ENCODE measurements at places on chromosomes 6 and 20.
A peak's percentile ranks its signal among the peaks of the same experiment; 100 is the strongest.

- DNase-seq, result no peak
Observed at GRCh38 chr6:18326001-18326400, 61.1 kb upstream of the RNF144B start.

GRCh38 chr20:11972478-11972877 lies 54.8 kb downstream of the BTBD3 start:
- DNase-seq, result no peak

- peak; percentile 74 for DNase-seq
Observed at GRCh38 chr6:87066449-87067333, 28.2 kb downstream of the CGA start.

DNA sequence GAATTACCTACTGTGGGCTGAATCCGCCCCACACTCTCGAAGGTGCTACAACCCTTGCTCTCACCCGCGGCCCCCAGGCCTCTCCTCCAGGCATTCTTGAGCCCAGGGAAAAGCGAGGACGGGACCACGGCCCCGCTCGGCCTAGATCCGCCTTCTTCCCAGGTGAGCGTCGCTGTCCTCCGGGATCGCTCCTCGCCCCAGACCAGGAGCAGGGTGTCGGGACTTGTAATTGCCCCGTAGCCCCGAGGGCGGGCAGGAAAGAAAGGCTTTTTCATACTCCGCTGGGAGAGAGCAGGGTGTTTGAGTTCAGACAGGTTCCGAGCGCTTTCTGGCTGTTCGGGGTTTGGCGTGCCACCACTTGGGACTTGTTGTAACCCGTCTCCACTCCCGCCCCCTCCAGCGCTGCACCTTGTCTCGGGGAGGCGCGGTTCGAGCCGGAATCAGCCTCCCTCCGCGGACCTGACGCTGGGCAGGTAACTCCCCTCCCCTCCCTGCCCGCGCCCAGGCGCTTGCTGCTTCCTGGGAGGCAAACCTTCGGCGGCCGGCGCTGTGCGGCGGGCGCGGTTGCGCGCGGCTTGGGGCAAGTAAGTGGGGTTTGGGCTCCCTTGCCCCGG lies at the start of gene FAM83B:
FAM83B (plus strand) TSS at position 529 of the 614 bp plus-strand sequence. CDS start 23,476 bp downstream, outside the sequence.
- DNase-seq, result no peak

DNA sequence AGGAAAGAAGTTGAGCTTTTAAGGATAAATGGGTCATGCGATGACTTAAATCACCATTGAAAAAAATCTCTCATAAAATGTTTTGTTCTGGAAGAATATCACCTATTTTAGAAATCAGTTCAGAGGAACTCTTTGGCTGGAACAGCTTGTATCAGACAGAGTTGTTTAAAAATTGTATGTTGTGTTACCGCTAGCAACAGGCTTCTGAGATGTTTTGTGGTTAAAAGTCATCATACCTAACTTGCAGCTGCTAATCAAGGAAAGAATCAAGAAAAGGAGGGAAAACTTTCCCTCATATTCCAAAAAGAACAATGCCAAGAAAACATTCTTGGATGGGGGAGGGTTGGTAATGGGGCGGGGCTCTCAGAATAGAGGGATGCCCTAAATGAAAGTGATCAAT lies 220.7 kb upstream of the CITED2 start:
- DNase-seq, result no peak

DNA sequence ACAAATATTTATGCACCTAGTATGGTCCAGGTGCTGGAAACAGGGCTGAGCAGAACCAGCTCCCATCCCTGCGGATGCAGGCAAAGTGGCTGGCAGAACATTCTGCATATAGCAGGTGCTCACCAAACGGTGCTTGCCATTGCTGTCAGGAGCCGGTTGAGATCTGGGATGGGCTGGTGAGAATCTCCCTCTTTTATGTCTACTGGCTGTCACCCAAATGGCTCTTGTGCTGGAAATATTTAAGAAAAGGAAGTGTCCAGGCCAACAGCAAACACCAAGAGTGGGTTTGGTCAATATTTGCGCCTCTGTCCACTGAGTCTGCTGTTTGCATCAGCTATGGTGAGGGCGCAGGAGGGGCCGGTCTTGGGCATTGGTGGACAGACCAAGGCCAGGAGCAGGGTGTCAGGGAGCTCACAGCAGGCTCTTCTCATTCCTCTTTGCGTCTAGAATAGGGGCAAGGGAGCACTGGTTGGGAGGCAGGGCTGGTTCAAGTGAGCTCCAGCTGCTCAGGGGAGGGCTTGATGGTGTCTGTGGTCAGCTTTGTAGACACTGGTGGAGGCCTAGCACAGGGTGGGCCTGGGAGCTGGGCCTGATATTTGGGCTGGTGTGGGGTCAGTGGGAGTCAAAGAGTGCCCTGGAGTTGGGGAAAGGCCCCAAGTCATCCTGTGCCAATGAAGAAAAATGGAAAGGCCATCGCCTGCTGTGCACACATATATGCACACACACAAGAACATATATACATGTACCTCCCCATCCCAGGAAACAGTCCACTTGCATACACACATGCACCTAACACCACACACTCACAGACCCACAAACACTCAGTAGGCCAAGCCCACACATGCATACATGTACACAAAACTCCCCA lies 1.4 kb upstream of the BPIFB2 start:
- no peak for DNase-seq

DNA sequence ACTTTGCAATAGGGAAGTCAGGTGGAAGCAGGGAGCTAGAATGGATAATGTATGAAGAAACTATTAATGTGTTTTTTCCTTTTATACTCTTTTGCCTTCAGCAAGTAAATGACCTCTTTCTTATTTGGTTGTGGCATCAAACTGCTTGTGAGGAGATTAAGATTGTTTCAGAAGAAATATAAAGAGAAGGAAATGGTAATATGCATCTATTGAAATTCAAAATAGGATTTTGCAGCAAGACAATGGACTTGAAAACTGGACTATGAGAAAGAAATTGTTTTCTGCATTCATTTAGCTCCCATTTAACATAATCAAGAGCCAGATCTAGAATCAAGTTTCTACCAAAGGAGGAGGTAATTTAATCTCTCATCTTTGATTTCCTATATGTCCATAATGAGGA lies 32.3 kb upstream of the KIFC1 start:
- DNase-seq, result no peak

- no peak for DNase-seq
Observed at GRCh38 chr6:89010825-89011224, 47.4 kb upstream of the RNGTT start.

DNA sequence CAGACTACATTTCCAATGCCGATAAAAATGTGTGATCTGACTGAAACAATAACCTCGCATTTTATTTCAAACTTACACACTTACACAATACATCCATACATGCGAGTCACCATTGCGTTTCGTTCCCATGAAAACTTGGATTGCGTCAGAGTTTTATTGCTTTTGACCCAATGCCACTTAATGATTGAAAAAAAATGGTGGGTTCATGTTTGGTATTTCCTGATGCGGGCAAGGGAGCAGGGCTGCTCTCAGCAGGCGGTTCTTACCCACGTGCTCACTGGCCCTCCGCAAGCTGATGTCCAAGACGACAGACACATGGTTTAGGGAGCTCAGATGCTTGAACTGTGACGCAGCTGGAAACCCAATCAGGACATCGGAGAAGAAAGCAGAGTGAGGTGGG lies 281.0 kb upstream of the SULF2 start:
- DNase-seq, result no peak

DNA sequence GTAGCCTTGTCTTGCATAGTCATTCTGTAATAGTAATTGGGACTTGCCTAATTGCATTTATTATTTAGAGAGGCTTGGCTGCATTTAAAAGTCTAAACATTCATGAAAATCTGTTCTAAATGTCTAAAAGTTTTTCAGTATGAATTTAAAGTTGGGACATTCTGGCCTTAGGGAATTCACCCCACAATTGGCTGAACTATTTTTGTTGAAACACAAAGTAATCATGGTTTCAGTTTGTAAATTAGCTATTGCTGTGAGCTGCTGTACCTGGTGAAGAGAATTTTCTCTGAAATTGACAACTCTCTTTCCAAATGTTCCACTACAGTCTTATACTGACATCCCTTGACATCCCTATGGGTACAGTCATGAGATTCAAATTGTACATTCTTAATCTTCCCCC lies 253.0 kb downstream of the FARS2 start:
- no peak for DNase-seq

GRCh38 chr6:38514399-38514798 lies 125.3 kb downstream of the BTBD9 start:
- DNase-seq, result no peak

GRCh38 chr6:16286151-16286522 lies 47.8 kb downstream of the GMPR start:
- no peak for DNase-seq

- DNase-seq, result no peak
Observed at GRCh38 chr6:55536391-55536956, 42.5 kb downstream of the HMGCLL1 start.

DNA sequence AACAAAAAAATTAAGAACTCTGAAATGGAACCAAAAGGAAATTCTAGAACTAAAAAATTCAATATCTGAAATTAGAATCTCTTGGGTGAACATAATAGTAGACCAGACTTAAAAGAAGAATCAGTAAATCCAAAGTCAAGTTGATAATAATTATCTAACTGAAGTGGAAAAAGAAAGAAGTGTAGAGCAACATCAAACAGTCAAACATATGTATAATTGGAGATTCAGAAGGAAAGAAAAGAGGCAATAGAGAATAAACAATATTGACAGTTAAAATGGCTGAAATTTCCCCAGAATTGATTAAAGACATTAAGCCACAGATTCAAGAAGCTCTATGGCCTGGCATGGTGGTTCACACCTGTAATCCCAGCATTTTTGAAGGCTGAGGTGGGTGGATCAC lies 383.6 kb downstream of the PREX1 start:
- DNase-seq, result no peak

GRCh38 chr6:117547688-117548621 lies 54.4 kb downstream of the GOPC start:
- DNase-seq, result peak; percentile 73

DNA sequence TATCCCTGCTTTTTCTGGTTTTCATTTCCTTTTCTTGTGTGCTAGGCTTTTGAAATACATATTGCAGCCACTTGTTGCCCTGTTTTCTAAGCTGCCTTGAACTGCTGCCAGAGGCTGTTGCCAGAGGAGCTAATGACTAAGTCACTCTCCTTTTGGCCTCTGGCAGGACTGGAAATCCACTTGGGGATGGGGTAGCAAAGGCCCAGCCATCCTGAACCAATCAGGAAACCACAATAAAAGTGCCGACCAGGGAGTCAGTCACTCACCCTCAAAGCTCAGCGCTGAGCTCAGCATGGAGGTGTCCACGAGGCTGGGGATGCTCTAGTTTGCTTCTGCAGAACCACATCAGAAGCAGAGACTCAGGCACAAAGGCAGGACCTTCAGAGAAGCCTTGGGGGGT lies 813.0 kb downstream of the DHX35 start:
- no peak for DNase-seq

DNA sequence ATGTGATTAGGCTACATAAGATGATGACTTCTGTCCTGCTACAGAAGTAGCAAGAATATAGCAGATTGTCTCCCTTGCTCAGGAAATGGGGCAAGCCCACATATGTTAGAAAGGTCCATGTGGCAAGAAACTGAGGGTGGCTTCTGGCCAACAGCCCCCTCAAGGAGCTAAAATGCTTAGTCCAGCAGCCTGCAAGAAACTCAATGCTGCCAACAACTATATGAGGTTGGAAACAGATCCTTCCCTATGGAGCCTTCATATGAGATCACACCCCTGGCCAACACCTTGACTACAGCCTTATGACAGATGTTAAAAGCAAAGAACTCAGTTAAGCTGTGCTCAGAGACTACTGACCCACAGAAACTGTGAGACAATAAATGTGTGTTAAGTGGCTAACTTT lies 22.1 kb downstream of the PTPRT start:
- DNase-seq, result no peak

GRCh38 chr6:7805850-7806214 lies 79.9 kb downstream of the BMP6 start:
- DNase-seq, result no peak

DNA sequence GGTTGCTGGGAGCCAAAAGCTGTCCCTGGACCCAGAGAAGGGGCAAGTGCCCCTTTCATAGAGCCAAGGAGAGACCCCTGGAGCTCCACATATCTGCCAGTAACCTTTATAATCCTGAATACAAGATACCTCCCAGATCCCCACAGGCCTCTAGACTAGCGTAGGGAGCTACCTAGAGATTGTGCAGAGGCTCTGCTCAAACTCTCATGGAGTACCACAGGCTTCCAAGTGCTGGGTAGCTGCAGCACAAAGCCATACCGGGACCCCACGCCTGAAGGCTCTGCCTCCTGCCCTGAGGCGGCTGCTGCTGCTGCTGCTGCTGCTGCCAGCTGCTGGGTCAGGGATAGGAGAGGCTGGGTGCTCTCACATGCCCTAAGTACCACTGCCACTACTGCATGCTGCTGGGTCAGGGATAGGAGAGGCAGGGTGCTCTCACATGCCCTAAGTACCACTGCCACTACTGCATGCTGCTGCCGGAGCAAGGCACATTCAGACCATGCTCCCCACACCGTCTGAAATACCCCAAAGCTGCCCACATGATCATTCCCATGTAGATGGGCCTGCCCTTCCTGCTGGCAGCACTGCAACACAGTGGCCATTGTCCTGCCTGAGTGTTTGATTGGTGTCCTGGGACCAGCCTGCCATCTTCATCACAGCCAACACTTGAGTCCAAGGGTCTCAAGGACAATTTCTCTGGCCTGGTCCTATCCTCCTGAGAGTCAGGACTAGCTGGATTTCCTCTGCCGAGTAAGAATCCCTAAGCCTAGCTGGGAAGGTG lies 1434.3 kb upstream of the ADGRB3 start:
- DNase-seq, result no peak

DNA sequence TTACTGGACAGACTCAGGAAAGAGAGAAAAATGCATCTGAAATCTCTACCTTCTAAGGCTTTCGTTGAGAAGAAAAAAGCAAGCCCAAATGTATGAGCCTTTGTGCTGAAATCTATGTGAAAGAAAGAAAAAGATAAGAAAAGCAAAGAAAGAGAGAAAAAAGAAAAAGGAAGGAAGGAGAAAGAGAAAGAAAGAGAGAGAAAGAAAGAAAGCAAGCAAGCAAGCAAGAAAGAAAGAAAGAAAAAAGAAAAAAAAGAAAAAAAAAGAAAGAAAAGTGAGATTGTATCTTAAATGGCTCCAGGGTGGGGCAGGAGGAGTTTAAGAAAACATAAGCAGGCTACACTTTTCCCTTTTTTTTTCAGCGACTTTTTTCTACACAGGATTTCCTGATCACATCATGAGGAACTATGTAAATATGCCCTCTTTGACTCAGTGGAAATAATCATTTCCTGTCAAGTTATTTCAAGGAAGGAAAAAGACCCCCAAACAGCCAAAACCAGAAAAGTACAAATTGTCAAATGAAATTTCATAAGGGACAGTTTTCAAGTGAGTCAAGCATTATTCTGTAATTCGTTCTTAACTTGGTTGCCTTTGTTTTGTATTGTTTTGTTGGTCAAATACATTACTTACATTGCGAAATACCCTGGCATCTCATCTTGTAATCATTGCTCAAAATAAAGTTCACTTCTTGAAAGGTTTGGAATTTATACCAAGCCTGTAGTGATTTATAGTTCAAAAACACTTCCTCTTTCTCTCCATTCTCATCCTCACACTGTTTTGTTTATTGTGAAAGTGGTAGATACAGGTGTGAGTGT lies 79.5 kb upstream of the RNF217 start:
- DNase-seq, result no peak

Measured in hematopoietic multipotent progenitor cell treated with erythropoietin and hydrocortisone succinate and interleukin-3 and kit ligand, for 8 days (in vitro differentiated cells).